Stimulated activated CD8-positive, alpha-beta memory T cell treated with anti-CD3 and anti-CD28 coated beads, Interleukin-15, amount 100 ng/mL, for 4 hours (primary cell): ENCODE measurements at places on chromosomes 11 and 22.

DNA sequence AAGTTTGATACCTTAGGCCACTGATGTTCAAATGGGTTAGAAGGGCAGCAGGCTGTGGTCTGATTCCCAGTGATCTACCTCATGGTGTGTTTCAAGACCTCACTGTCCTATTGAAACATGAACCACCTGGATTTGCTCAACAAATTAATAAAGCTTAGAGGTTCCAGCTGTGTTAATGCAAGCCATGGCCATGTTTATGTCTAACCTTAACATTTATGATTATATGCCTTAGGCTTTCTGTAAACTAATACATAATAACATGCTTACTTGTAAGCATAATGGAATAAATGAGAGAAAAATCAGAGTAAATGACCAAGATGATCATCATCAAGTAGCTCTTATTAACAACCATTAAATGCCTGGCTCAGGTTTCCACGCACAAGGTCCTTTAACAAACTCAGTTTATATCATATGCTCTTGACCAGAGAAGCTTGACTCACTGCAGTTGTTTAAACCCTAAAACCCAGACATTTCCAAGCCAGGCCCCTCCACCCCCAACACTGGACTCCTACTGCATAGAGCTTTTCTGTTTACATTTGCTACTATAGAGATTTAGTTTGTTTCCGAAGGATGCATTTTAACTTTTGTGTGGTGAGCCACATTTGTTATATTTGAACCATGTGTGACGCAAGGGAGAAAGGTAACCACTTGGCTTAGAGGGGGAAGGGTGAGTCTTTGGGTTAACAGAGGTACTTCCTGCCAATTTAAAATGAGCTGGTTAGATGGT is 43.7 kb downstream of the KREMEN1 start:
- DNase-seq = no peak

- peak; percentile 10 for DNase-seq
Measured at GRCh38 chr11:83194281-83195142, 1.0 kb downstream of the ANKRD42 start.

GRCh38 chr11:133383201-133383600 is 149.1 kb downstream of the OPCML start:
- no peak for DNase-seq

- DNase-seq = no peak
Measured at GRCh38 chr11:69707176-69707575, 3.4 kb upstream of the FGF19 start.

DNA sequence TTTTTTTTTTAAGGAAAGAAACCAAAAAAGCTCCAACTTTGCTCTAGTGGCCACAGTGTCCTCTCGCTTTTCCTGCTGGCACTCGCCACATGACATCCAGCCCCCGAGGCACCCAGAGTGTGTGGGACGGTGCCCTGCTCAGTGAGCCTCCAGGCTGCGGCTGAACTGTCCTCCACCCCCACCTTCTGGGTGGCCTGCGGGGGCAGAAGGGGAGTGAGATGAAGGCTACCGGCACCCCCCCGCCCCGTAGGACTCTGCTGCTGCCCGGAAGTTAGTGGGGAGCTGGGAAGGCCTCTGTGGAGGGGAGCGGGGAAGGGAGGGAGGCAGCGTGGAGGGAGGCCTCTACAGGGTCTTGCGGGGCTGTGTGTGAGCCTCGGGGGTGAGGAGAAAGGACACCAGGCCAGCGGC is 264.4 kb downstream of the CTTN start:
- DNase-seq = no peak

DNA sequence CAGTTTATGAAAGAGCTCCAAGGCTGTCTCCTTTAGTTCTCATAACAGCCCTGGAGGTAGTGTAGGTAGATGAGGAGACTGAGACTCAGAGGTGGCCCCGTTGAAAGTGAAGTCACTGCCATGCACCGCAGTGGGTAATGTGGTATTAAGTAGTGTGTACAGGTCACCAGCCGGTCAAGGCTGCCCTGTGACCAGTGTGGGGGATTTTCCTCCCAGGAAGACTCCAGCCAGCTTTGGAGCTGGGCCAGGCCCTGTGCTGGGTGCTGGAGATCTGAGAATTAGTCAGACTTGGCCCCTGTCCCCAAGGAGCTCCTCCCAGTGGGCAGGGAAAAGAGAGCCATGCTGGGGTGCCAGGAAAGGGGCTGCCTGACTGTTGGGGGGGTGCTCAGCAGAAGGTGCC is 5.3 kb downstream of the OMP start:
- DNase-seq = no peak

- no peak for DNase-seq
Measured at GRCh38 chr11:103585401-103585800, 451.0 kb upstream of the DDI1 start.

DNA sequence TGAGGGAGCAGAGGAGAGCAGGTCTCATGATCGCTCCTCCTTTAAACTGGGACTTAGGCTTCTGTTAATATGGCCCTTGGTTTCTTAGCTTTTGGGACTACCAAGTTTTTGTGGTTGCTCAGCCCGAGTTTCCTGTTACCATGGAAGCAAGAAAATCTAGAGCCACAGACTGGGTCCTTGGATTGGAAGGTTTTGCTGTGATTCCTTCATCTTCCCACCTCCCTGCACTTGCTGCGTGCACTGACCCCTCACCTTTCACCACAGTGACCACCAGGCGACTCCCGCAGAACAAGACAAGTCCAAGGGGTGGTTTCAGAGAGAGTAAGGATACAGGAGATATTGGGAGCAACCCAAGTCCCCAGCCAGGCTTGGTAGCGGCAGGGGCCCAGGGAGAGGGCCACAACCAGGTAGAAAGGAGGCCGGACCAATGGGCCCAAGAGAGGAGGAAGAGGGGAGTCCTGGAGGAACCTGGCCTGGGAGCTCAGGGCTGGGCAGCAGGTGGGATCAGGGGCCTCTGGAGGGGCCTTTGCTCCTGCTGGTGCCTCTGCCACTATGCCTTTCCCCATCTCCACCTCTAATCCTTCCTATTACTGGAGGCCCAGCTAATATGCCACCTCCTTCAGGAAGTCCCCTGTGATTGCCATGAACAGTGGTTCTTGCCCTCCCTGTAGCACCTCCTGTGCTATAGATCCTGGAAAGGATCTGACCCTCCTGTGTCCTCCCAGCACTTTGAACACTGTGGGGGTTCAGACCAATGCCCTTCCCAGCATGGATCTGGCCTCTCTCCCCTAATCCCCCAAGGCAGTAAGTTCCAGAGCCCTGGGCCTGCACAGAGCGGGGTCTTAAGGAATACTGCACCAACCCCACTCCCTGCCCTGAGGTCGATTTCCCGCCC is 21.2 kb downstream of the CSF2RB start:
- DNase-seq = no peak
